SK-N-SH (cell line): ENCODE measurements at places on chromosomes 2 and 18.
A peak's percentile ranks its signal among the peaks of the same experiment; 100 is the strongest.

DNA sequence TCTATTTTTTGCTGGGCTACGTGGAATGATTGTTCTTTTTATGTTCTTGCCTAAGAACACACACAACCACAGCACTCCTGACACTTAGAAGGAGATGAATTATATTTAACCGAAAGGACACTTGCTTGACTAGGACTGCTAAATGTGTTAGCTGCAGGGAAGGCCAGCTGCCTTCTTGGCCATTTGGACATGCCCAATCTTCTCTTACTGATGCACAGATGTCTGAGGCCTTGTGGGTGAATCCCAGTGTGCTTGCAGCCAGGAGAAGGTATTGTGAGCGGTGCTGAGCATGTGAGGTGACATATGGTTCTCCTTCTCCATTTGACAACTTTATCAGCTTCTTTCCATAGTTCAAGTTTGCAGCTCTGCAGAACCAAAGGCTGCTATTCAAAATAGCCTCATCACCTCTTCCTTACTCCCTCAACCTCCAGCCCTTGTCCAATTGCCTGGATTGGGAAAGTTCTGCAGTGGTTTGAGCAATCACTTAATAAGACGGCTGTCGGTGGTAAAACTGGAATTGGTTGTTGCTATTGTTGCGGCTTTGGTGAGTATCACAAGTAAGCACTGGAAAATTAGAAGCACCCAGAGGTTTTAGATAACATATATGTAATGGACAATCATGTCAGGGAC lies 1113.3 kb downstream of the TSN start:
- no peak for DNase-seq

DNA sequence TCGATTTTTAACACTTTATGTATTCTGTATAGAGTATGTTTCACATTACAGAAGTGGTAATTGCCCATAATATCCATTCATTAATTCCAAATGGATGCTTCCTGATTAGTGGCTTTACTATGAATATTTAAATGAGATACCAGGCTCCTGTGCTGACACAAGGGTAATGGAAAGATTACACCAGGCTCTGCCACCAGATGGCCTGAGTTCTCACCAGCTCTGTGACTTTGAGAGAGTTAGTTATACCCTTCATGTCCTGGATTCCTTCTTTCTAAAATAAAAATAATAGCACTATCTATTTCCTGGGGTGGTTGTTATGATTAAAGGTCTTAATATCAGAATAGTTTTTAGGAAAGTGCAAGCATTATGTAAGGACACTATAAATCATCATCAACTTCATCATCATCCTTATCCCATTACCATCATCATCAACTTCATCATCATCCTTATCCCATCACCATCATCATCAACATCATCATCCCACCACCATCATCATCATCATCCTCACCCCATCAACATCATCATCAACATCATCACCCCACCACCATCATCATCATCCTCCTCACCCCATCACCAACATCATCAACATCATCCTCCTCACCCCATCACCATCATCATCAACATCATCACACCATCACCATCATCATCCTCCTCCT lies 151.8 kb downstream of the DNER start:
- no peak for DNase-seq

DNA sequence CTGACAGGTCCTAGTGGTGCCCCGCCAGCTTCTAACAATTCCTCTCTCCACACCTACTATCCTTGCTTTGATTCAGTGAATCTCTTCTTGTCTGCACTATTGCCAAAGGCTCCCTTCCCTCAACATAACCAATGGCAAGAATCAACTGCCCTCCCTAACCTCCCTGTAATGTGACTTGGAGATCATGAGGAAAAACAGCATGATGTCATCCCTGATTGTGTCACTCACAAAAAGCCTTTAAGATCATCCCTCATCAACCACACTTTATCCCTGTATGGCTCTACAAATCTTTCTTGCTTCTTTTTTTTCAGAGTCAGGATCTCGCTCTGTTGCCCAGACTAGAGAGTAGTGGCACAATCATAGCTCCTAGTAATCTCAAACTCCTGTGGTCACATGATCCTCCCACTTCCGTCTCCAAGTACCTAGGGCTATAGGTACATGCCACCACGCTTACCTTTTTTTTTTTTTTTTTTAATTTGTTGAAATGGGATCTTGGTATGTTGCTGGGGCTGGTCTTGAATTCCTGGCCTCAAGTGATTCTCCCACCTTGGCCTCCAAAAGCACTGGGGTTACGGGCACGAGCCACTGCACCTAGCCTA lies 19.7 kb downstream of the SAP130 start:
- DNase-seq: no peak

DNA sequence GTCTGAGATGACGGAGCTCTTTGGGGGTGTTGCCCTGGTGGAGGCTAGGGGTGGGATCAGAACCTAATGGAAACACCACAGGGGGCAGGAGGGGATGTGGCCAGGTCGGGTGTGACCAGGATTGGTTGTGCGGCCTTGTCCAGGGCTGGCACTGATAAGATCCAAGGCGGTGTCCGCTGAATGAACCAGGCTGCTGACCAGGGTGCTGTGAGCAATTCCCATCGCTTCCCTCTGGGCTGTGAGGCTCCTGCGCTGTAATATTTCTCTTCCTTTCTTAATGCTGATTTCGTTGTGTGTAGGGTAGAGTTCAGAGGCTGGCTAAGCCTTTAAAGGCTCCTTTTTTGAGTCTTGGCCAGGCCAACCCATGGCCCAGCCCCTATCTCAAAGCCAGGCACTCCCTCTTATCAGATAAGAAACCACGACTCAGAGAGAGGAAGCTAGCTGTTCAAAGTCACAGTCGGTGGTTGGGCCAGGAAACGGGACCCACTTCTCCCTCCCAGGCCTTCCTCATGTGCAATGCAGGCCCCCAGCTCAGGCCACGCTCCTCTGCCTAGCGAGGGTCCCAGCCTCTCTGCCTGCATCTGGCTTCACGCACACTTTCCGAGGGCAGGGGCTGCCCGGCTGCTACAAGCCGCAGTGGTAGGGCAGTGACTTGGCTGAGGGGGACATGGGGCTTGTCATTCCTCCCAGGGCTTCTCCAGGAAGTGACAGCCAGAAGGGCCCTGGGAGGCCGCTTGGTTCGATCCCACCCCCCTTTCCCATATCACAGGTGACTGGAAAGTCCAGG lies 26.0 kb upstream of the FOSL2 start:
- peak; percentile 76 for DNase-seq
